ENCODE measurements at places on chromosomes 1 and 21. TPM values are rescaled to one million over a fixed set of nuclear protein-coding genes. Genes with fewer than 3 reads are reported as not detected.

- DNase-seq: peak; percentile 92
Observed at GRCh38 chr1:167803358-167804207, 81.8 kb downstream of the MPZL1 start.

Gene CELA3B
- polyA plus RNA-seq: 0.32 TPM

Gene NRAS
- polyA plus RNA-seq: 29.4 TPM

Gene CASQ2
- not detected for polyA plus RNA-seq

DNA sequence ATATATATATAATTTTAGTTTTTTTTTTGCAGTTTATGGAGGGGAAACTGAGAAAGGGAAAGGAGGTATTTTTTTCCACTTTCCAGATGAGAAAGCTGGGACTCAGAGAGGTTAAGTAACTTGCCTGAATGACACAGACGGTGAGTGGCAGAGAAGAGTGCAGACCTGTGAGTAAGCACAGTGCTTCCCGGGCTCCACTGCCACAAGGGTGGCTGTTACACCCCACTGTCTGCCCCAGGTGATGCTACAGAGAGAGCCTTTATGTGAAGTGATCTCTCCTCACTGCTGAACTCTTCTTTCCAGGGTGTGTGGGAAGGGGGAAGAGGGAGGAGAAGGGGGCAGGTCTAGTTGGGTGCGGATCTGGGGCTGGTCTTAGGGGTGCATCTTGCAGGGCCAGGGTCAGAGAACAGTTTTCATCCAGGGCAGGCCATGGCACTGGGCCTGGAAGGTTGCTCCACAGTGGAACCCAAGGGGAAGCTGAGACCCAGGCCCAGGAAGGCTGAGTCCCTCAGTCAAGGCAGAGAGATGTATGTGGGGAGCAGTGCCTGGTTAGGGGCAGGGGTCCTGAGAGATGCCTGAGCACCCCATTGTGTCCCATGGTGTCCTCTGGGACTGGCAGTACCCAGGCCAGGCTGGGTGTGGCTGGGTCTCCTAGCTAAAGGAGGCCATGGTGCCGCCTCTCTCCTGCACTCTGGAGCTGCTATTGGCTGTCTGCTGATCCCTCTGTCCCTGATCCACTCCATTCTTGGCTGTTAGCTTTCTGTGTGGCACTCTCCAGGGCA, 357.5 kb downstream of the PTPRU start:
- DNase-seq: no peak

Gene TSSK3
- 0.65 TPM for polyA plus RNA-seq

Gene FAM78B
- polyA plus RNA-seq: 0.10 TPM

DNA sequence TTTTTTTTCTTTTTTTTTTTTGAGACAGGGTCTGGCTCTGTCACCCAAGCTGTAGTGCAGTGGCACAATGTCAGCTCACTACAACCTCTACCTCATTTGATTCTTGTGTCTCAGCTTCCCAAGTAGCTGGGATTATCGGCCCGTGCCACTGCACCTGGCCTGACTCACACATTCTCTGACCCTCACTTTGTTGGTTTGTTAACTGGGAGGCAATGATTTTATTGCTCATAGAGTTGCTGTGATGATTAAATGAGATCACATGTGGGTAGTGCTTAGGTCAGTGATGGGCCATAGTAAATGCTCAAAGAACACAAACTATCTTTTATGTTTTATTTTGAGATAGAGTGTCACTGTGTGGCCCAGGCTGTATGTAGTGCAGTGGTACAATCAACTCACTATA, 47.3 kb upstream of the SSBP3 start:
- DNase-seq: no peak

Gene AKT3
- polyA plus RNA-seq: 18.2 TPM

Gene ALX3
- polyA plus RNA-seq: not detected

- peak; percentile 80 for DNase-seq
Observed at GRCh38 chr1:43147625-43148327, 24.3 kb downstream of the EBNA1BP2 start.

- DNase-seq: no peak
Observed at GRCh38 chr1:246106342-246106763, 400.7 kb downstream of the SMYD3 start.

GRCh38 chr1:66778266-66778665, 22.8 kb downstream of the INSL5 start:
- DNase-seq: no peak

DNA sequence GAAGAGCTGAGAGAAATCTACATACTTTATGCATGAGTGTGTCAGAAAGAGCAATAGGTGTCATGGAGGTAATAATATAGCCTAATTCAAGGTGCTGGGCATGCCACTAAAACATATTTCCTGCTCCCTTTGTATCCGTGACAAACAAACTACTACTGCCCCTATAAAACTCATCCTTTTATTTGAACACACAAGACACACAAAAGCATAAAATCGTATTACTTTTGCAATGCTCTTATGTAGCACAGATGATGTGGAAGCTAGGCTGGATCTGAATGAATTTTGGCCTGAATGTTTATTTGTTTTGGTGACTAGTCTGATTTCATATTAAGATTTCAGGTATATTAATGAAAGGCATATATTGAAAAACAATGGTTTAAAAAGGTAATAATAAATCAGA, 239.3 kb upstream of the NEGR1 start:
- DNase-seq: no peak

DNA sequence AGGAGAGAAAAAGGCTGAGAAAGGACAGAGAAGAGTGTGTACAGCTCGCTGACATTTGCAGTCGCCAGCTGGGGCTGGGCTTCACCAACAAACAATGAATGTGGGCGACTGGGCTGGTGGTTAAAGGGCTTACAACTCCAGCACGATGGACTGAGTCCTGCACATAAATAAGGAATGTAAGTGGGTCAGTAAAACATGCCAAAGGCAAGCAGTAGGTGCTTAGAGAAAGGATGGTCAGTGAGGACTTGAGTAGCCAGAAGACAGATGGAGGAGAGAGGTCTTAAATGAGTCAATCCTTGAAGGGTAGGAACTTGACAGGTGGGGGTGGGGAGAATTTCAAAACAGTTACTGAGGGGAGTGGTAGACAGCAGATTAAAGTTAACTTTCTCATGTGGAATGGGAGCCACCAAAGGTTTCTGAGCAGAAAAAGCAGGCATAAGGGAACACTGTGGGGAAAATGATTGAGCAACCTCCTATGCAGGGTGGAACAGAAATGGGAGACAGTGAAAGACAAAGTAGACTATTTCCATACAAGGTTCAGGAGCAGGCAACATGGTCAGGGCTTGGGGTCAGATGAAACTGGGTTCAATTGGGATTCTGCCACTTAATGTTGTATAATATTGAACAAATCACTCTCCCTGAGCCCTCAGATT, 37.4 kb downstream of the GADD45A start:
- DNase-seq: no peak

DNA sequence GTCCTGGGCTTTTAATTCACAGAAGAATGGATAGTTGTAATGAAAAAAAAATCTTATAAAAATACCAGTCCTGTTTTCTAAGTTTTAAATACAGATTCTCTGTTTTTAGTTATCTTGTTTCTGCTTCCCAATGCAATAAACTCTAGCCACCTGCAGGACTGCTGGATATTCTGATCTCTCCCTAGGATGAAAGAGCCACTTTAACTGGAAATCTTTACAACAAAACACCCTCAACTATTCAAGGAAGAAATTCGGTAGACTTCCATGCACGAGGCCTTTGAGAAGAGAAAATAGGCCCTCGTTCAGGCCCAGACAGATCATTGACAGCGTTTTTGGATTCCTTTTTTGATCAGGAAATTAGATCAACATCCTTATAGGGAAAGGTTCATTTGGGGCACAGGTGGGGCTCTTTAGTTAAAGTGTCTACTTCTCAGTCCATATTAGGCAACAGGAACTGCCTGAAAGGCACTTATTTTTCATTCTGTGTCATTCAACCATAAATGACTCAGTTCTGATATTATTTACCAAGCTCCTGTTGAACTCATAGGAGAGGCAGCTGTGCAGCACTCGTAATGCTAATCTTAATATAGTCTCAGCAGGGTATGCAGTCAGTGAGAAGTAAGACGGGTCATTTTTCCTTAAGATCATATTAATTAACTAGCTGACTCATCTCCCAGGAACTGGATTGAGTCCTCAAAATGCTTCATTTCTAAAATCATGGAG, 71.1 kb upstream of the ERRFI1 start:
- peak; percentile 94 for DNase-seq

GRCh38 chr1:12730156-12730555, 14.2 kb downstream of the AADACL3 start:
- DNase-seq: no peak

Gene PADI2
- polyA plus RNA-seq: not detected

Gene HPCA
- polyA plus RNA-seq: not detected

GRCh38 chr1:153261281-153262069, 2.0 kb downstream of the LORICRIN start:
- DNase-seq: no peak

GRCh38 chr21:35503671-35504070, 454.6 kb upstream of the RUNX1 start:
- peak; percentile 71 for DNase-seq

GRCh38 chr1:152596986-152597385, 3.0 kb upstream of the LCE3C start:
- no peak for DNase-seq

Gene TRIM46
- 9.5 TPM for polyA plus RNA-seq

Gene OPRD1
- polyA plus RNA-seq: not detected

GRCh38 chr21:41916888-41917433, 36.9 kb downstream of the C2CD2 start:
- no peak for DNase-seq

Gene FCRL4
- not detected for polyA plus RNA-seq

Gene HSPA6
- 0.10 TPM for polyA plus RNA-seq

Gene COL16A1
- 0.75 TPM for polyA plus RNA-seq

- peak; percentile 23 for DNase-seq
Observed at GRCh38 chr1:226548256-226549093, at the start of gene STUM. Gene STUM (plus strand): TSS chr1:226548764. CDS start chr1:226548905, 141 bp downstream.

GRCh38 chr1:199508653-199509052, 518.9 kb upstream of the NR5A2 start:
- DNase-seq: no peak

- DNase-seq: peak; percentile 32
Observed at GRCh38 chr1:27296773-27297291, 25.1 kb upstream of the TMEM222 start.

Gene RNF19B
- polyA plus RNA-seq: 19.6 TPM

DNA sequence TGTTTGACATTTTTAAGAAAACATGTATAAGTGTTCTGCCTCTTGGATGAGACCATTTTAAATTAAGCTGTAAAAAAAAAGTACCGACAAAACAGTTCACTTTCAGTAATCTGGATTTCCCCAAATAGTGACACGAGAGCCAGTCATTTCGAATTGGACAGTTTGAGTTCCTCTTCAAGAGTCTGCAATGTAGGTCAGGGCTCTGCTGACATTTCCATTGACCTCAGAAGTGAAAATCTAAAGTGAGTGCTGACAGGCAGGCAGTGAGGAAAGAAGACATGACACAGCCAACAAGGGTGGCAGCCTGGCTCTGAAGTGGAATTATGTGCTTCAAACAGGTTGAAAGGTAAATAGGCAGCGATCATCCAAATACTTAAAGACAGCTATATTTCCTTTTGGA, at the start of gene IL23R:
IL23R (plus strand) TSS at position 259 of the 400 bp plus-strand sequence. CDS start 1,667 bp downstream, outside the sequence.
- no peak for DNase-seq

- no peak for DNase-seq
Observed at GRCh38 chr1:214292322-214292721, 11.4 kb downstream of the SMYD2 start.

GRCh38 chr1:185939142-185939541, 205.0 kb downstream of the HMCN1 start:
- DNase-seq: no peak

Gene CALML6
- 0.19 TPM for polyA plus RNA-seq

Gene ZNF695
- polyA plus RNA-seq: 2.0 TPM

Gene SLC25A34
- 0.90 TPM for polyA plus RNA-seq

DNA sequence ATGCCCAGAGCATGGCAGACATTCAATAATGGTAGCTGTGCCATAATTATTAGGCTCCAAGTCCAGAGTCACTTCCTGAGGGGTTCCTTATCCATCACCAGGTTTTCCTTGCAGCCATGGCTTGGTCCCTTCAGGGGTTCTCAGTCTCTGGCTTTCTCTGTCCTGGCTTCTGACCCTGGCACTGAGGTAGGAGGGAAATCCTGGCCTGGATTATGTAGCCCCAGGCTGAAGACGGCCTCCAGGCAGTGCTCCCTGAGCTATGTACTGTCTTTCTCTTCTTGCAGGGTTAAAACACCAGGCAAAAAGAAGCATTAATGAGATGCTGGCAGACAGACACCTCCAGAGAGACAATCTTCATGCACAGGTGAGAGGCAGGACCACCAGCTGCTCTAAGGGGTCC, 9.5 kb upstream of the PADI3 start:
- peak; percentile 73 for DNase-seq

GRCh38 chr1:87956750-87957149, 628.1 kb downstream of the LMO4 start:
- DNase-seq: no peak

Gene AGBL4
- polyA plus RNA-seq: not detected

Gene LMX1A
- not detected for polyA plus RNA-seq

Gene COQ8A
- polyA plus RNA-seq: 6.8 TPM

DNA sequence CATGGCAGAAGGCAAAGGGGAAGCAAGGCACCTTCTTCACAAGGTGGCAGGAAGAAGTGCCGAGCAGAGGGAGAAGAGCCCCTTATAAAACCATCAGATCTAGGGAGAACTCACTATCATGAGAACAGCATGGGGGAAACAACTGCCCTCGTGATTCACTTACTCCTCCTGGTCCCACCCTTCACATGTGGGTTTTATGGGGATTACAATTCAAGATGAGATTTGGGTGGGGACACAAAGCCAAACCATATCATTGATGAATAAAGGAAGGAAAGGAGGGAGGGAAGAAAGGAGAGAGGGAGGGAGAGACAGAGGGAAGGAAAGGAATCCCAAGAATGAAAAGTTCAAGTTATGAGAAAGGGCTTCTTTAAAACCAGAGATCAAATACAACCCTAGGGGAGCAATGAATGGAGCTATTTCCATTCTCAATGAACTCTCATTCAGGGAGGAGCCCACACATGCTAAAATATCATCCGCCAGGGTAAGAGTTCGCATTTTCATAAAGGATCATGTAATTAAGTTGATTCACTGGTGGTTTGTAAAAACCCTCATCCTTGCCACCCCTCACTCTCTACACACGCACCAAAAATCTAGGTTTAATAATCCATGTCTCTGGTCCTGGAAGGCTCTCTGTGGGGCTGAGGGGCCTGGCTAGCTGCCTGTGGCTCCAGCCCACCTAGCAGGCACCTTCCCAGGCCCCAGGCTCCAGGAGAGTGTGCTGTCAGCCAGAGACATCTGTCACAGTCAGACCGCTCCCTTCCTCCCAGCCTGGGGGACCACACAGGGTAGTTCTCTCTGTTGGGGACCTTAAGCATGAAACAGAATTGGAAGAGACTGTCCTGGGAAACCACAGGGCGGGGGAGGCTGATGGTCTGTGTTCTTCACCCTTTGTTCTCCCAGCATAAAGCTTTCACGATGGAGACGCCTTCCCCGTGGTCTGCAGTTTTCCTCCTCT, 94.0 kb downstream of the CCDC185 start:
- DNase-seq: no peak

DNA sequence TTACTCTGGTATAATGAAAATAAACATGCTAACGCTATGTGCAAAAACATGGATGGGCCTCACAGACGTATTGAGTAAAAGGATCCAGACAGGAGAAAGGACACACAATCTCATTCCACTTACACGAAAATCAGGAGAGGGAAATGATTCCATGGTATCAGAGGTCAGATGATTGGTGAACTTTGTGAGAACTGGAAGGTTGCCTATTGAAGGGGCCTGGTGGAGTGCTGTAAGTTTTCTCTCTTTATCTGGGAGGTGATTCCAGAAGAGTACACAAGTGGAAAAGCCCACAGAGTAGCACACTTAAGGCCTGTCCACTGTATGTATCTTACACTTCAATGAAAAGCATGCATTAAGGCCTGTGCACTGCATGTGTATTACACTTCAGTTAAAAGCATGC, 9.6 kb downstream of the GSTM2 start:
- peak; percentile 0 for DNase-seq
